ENCODE measurements at places on chromosomes 3 and 15. TPM values are rescaled to one million over a fixed set of nuclear protein-coding genes. Genes with fewer than 3 reads are reported as not detected.

Gene ITIH1
- total RNA-seq = 4.1 TPM

Gene LRRC31
- total RNA-seq = not detected

Gene C3orf70
- 7.8 TPM for total RNA-seq

Gene RASGRP1
- total RNA-seq = 1.7 TPM

Gene BHLHE40
- total RNA-seq = 44.1 TPM

Gene FEZF2
- not detected for total RNA-seq

Gene DLEC1
- total RNA-seq = 96.0 TPM

DNA sequence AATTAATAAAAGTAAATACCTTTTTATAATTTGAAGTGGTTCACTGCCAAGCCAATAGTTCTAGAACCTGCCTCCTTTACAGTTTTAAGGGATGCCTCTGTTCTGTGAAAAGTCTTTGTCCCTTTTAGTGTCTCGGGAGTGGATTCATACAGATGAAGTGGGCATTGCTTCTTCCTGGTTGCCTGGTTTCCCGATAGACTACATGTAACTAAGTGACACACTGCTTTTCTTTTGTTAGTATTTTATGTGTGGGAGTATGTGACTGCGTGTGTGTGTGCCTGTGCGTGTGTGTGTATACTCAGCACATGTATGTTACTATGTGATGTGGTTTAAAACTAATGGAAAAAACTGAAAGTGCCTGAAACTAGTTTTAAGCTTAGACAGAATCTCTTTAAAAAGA, 21.1 kb downstream of the PSMD6 start:
- peaks cover 5% of the 10 kb centered on the region for H3K36me3 ChIP-seq
- no peak for DNase-seq
- H3K27me3 ChIP-seq = no peaks in the 10 kb centered on the region
- H3K27ac ChIP-seq = no peak overlapping the region
- H3K4me1 ChIP-seq = no peaks in the 10 kb centered on the region

GRCh38 chr3:127606981-127607595, 8.9 kb downstream of the MCM2 start:
- DNase-seq = no peak
- no peak overlapping the region for H3K4me3 ChIP-seq
- no peaks in the 10 kb centered on the region for H3K4me1 ChIP-seq
- H3K27ac ChIP-seq = no peak overlapping the region
- H3K27me3 ChIP-seq = no peaks in the 10 kb centered on the region

- H3K4me3 ChIP-seq = no peak overlapping the region
- no peak overlapping the region for H3K27ac ChIP-seq
- H3K36me3 ChIP-seq = peaks cover 3% of the 10 kb centered on the region
- H3K4me1 ChIP-seq = no peaks in the 10 kb centered on the region
- no peaks in the 10 kb centered on the region for H3K27me3 ChIP-seq
These were observed 62.1 kb downstream of the RASGRF1 start for GRCh38 chr15:79028411-79028964.

GRCh38 chr3:50609763-50610085, 1.9 kb downstream of the CISH start:
- peaks cover 32% of the 10 kb centered on the region for H3K36me3 ChIP-seq
- peak overlapping the region; percentile 20 for H3K27ac ChIP-seq
- peak overlapping the region; percentile 46 for H3K4me3 ChIP-seq
- no peaks in the 10 kb centered on the region for H3K27me3 ChIP-seq

GRCh38 chr3:122902326-122902725, 107.5 kb downstream of the SLC49A4 start:
- no peak overlapping the region for H3K4me3 ChIP-seq
- DNase-seq = no peak
- H3K27me3 ChIP-seq = no peaks in the 10 kb centered on the region
- H3K4me1 ChIP-seq = no peaks in the 10 kb centered on the region
- no peak overlapping the region for H3K27ac ChIP-seq
